ENCODE measurements at places on chromosomes 7 and 10.
A peak's percentile ranks its signal among the peaks of the same experiment; 100 is the strongest.

DNA sequence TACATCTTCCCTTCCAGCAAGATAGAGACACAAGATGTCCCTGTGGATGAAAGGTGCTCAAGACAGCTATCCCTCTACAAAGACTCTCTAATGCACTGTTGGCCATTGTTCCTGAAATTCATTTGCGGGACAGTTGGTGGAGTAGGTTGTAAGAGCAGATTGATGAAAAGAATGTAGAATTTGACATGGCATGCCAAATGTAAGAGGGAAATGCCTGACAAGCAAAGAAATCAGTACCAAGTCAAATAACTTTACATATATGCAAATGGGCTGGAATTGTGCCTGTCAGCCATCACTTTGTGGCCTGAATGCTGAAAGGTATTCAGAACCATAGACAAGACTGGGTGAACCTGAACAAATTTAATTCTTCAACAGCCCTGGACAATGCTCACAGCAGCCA is 120.3 kb upstream of the FAM204A start:
- DNase-seq, result no peak

DNA sequence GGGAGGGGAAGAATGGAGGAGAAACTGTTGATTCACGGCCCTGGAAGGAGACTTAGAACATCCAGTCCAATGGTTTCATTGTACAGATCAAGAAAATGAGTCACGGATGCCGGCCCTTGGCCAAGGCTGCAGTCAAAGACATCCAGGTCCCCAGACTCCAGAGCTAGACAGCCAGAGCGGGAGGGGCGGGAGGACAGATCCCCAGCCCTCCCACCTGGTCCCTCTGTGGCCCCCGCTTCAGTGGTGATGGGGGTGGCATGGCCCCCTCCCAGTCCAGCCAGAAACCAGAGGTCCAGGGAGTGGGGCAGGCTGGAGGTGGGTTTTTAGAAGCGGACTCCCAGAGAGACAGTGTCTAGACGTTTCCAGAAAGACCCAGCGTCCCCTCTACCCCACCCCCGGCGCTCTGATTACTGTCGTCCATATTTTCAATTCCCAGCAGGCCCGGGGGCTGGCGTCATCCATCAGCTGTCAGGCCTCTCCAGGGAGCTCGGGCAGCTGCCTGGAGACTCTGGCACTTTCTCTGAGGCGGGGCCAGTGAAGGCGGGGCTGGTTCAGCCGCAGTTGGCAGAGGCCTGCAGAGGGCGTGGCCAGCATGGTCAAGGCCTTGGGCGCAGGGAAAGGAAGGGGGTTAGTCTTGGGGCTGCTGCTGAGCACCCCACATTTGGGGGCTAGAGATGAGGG is 8.0 kb upstream of the HSPB1 start:
- peak; percentile 65 for DNase-seq

- DNase-seq, result no peak
These were observed 101.1 kb downstream of the PLXNA4 start for GRCh38 chr7:132475037-132475668.

- DNase-seq, result no peak
These were observed 2.5 kb upstream of the EMX2 start for GRCh38 chr10:117539903-117540639.

DNA sequence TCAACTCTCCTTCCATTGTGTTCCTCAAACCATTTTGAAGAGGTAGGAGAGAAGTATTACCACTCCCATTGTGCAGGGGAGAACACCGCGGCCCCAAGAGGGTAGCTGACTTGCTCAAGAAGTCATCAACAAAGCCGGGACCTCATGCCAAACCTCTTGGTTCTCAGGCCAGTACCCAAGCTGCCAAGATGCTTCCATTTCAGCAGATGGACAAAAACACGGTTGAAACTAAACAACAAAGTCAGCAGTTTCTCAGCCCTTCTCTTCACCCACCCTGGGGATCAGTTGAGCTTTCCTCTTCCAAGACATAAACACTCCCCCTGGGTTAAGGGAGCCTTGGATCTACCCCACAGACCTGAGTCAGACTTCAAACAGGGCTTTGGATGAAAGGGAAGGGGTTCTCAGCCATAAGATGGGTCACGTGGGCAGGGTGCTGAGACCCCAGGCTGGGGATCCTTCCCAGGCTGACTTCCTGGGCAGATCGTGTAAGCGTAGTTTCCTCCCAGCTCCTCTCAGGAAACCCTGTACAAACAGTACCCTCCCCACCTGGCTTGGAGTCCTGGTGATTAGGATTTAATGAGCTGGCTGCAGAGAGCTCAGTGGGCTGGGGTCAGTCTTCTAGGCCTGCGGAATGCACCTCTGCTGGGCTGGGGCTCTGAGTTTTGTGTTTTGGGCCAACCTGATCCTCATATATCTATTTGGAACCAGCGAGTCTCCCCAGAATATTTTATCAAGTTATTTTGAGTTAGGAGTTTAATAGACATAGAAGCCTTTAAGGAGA is 27.3 kb downstream of the EMX2 start:
- DNase-seq, result no peak

DNA sequence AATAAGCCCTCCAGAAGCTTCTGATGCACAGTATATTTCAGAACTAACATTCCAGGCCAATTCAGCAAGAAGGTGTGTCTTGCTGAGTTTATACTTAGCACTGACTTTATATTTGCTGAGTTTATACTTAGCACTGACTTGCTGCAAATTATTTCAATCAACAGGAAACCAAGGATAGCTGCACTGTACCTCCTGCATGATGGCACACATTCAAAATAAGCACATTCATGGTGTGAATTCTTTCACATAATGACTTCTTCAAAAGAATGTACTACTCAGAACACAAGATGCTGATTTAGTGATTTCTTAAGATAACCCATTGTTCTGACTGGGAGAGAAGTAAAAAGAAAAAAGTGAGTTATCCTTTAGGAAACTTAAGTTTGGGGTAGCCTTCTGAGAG is 52.0 kb downstream of the JAZF1 start:
- DNase-seq, result no peak

- no peak for DNase-seq
These were observed 873.5 kb downstream of the REEP3 start for GRCh38 chr10:64394744-64395143.

- no peak for DNase-seq
These were observed 17.1 kb upstream of the LIPF start for GRCh38 chr10:88647061-88647615.

- DNase-seq, result no peak
These were observed 61.1 kb downstream of the SLC29A4 start for GRCh38 chr7:5343884-5344283.

DNA sequence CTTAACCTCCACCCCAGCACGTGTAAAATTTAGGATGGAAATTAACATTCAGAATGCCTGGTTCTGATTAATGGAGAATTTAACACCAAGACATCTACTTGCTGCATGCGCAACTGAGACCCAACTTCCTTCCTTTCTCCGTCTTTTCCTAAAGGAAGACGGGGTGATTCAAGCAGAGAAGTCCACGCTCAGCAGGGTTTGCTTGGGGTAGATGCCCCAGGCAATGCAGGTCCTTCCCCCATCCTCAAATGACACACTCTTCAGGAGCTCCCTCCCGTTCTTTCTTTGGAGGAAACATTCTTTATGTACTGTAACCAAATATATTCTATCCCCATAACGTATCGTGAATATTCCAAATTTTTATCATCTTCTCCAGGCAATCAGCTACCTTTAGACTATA is 47.0 kb downstream of the FAM171A1 start:
- no peak for DNase-seq

DNA sequence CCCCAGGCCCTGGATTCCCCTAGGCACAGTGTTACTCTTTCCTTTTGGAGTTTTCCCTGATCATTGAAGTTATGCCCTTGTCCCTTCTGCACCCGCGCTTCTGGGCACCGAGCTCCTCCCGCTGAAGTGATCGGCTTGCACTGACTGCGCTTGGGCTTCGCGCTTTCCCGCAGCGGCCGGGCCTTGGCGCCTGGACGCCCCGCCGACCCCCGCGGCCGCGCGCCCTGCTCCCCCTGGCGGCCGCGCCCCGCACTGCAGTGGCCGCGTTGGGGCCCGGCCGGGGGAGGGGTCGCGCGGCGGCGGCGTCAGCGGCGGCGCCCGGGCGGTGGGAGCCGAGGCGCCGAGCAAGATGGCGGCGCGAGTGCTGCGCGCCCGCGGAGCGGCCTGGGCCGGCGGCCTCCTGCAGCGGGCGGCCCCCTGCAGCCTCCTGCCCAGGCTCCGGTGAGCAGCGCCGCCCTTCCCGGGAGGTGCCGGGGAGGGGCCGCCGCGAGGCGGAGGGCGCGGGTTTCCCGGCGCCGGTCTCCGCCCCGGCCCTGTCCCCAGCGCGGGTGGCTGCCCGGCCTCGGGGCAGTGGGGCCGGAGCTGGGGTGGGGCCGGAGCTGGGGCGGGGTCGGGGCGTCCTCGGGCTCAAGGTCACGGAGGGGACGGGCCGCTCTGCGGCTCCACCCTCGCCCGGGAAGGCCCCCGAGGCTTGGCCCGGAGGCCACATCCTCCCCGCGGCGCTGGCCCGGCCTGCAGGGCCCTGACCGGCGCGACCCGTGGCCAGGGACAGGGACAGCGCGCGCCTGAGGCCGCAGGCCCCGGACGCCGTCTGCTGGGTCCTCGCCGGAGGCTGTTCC is at the start of gene NIPSNAP2:
Gene NIPSNAP2, plus strand, starts transcription at position 325 of the 839 bp plus-strand sequence. Its CDS starts 25 bp downstream, at position 350.
- peak; percentile 72 for DNase-seq

DNA sequence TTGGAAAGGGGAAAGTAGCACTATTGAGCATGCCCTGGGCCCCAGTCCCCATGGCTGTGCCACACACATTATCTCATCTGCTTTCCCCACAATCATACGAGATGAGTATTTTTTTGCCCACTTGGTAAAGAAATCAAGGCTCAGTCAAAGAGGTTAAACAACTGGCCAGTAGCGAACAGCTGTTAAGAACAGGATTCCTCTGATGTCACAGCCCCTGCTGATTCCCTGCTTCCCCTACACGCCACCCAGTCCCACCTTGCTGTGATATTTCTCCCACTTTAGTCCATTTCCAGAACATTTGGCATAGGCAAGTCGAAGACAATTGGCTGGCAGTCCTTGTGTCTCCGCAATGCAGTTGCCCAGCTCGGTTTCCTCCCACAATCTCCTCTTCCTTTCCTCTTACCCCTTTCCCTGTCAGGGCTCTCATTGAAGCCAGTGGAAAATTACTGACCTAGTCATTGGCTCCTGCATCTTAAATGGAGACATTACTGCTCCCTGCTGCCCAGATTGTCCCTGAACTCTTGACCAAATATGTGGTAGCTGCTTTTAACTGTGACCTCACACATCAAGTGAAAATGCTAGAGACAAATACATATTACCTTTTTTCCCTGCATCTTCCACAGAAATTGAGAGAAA is 56.5 kb upstream of the EEPD1 start:
- peak; percentile 61 for DNase-seq

GRCh38 chr7:34096198-34096651 is 190.9 kb downstream of the BMPER start:
- DNase-seq, result no peak

- no peak for DNase-seq
These were observed 179.9 kb upstream of the TMEM106B start for GRCh38 chr7:12031186-12031585.
